Suprapubic skin (tissue), 4 donors: ENCODE measurements at places on chromosomes 5 and 9.

- DNase-seq, result peak; percentile 52
Measured at GRCh38 chr9:93827545-93828330, 127.4 kb downstream of the BARX1 start.

DNA sequence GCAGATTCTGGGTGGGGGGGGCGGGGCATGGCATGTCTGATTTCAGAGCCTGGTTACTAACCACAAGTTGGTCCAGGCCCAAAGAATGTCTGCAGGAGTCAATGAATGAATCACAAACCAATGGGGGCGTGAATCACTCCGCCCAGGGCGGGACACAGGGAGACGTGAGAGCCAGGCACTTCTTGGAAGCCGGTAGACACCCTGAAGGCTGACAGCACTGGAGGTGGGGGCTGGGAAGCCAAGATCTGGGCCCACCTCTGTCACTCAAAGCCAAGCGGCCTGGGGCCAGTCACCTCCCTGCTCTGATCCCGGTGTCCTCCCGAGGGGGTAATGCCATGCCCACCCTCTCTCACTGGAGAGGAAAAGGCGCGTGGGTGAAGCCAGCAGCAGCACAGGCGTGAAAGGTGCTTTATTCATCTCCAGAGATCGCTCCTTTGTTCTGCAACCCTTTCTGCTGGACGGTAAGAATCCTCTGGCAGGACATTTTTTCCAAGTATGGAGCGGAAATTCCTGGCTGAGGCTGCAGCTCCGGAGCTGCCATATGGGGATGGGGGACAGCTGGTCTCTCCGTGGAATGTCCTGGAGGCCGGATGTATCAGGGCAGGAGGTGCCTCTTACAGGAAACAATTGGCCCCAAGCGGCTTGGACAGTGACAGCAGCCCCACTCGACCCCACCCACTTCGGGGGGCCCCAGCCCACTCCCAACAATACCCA, 85.0 kb downstream of the STK10 start:
- no peak for DNase-seq

GRCh38 chr9:129587487-129588262, 33.2 kb downstream of the C9orf50 start:
- no peak for DNase-seq

DNA sequence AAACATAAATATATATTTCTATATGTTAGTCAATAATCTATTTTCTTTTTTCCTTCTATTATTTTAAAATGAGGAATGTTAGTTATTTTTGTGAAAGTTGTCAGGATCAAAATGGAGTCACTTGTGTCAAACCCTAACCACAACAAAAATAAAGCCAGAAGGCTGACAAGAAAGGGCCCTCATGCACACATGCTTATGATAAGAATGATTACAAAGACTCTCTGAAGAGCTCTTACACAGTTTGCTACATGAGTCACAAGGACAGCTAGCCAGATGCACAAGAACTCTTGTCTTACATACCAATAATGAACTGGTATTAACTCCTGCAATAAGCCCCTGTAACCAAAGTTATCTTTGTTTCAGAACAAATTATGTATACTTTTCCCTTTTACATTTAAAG, 64.7 kb downstream of the GGTA1 start:
- no peak for DNase-seq

DNA sequence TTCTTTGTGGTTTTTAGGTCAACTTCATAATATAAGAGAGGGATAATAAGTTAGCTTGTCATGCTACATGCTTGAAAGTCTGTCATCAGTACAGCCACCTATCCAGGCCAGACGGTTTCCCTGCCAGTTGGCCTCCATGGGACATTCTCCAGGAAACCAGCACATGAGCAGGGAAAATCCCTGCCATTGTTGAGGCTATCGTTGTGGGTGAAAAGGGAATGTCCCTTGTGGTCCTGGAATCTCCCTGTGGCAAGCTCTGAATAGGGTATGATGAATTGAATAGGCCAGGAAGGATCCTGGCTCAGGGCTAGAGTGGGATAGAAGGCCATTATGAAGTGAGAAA, 12.3 kb downstream of the F2RL1 start:
- no peak for DNase-seq

DNA sequence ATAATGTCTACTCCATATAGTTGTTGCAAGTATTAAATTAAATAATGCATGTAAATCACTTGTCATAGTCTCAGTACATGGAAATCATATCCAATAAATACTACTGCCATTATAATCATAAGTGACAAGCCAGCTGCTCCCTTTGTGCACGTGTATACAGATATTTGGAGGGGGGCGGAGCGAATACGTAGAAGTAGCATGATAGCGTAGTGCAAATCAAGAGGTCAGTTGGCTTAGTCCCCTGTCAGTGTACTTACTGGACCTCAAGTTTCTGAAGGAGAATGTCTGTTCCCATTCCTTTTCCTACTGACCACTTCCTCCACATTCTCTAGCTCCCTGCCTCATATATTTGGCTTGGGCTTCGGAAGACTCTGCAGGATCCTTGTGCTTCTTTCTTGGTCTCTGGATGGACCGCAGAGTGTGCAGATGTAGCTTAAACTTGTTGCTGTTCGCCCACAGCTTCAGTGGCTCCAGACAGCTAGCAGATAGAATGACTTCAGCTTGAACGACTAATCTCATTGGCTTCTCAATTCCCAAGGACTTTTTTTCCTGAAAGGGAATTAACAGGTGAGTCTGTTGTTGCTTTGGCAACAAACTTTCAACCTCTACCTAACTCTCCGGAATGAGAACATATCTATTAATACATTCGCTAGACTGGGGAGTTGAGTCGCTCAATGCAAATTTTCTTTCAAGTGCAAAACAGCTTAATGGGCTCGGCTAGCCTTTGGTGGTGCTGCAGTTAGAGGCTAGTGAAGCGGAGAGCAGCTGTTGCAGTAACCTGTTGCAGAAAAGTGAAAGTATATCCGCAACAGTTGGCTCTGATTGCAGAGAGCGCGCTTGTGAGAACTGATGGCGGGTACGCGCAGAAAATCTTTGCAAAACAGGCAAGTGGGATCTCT, at the start of gene PCDHB1:
PCDHB1 (plus strand) TSS at position 753 of the 899 bp plus-strand sequence; CDS start at position 850, 97 bp downstream.
- no peak for DNase-seq

DNA sequence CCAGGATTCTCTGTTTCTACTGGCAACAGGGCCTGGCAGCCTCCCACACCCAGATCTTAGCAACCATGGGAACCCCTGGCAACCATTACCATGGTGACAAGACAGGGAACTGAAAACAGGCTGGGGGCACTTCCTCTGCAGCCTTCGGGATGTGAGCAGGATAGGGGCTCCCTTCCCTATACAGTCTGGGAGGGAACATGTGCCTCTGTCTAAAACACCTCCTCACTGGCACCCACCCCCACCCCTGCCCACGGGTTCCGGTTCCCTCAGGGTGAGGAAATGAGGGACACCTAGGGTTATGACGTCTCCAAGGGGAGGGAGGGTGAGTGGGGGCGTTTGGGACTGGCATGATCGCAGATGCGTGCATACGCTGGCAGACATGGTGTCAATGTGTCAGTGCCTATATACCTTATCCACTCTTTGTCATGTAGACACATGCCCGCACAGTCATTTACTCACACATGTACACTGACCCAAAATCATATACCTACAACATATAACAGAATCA, 3.0 kb upstream of the DNAJB5 start:
- no peak for DNase-seq

DNA sequence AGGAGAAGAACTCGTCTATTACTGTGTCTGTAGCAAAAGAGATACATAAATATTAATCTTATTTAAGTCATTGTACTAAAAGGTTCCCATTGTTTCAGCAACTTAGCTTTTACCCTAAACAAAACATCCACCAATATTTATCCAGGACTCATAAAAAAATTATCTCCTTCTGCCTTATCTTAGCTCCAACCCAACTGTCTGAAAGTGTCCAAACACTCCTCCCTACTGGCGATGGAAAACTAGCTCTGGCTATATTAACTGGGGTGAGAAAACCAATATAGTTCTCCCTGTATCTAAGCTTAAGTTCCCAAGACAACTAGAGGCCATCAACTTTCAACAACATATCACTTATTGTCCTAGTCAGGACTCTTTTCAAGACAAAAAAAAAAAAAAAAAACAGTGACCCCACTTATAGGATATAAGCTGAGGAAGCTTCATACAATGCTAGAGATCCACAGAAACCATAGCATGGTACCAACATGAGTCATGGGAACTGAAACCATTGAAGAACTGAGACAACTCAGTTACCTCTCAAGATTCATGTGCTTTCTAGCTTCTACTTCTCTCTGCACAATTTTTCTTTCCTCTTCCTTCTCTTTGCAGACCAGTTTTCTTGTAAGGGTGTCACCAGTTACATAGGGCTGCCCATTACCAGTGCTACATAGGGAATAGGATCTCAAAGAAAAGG, 150.7 kb upstream of the RASA1 start:
- DNase-seq, result no peak

DNA sequence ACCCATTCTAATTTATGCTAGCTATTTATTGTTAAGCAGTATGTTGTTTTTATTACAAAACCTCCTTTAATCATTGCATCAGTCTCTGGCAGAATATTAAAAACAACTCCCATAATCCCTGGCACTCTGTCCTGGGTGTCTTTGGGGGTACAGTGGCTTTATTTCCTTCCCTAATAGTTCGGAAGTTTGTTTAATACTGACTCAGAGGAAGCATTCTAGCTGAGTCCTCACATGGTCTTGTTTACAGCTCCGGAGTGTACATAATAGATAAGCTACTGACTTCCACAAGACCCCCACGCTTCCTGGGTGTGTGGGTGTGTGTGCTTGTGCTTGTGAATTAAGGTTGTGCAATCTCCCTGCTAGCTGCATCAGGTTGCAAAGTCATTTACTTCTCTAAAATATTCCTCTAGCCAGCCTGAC, 149.8 kb upstream of the CDKN2B start:
- peak; percentile 72 for DNase-seq

GRCh38 chr5:130066644-130067043, 162.4 kb downstream of the CHSY3 start:
- DNase-seq, result no peak

- no peak for DNase-seq
Measured at GRCh38 chr5:78283105-78283504, 11.4 kb downstream of the AP3B1 start.
